ENCODE measurements at places on chromosomes 3 and 15. TPM values are rescaled to one million over a fixed set of nuclear protein-coding genes. Genes with fewer than 3 reads are reported as not detected.

DNA sequence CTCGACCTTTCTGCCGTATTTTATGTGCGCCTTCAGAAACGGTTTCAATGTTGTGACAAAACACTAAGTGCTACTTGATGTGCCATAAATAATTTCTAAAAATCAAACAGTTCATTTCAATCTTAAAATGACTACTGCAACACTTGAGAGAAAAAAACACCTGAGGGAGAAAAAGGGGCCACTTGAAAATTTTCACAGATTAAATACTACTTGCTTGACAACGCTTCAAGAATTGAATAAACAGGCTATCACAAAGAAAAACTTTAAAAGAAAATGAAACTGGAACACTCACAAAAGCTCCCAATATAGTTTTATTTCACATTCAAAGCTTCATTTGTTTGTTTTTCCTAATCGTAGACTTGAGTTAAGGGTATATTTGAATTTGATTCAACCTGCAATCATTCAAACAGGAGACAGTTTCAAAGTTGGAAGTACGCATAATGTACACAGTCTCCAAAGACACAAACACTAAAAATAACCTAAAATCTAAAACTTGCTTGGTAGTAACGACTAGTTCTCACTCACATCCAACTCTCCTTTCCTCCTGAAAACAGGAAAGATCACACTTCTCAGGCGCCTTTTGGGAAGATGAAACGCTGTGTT lies 380.7 kb downstream of the ERC2 start:
- DNase-seq: no peak

DNA sequence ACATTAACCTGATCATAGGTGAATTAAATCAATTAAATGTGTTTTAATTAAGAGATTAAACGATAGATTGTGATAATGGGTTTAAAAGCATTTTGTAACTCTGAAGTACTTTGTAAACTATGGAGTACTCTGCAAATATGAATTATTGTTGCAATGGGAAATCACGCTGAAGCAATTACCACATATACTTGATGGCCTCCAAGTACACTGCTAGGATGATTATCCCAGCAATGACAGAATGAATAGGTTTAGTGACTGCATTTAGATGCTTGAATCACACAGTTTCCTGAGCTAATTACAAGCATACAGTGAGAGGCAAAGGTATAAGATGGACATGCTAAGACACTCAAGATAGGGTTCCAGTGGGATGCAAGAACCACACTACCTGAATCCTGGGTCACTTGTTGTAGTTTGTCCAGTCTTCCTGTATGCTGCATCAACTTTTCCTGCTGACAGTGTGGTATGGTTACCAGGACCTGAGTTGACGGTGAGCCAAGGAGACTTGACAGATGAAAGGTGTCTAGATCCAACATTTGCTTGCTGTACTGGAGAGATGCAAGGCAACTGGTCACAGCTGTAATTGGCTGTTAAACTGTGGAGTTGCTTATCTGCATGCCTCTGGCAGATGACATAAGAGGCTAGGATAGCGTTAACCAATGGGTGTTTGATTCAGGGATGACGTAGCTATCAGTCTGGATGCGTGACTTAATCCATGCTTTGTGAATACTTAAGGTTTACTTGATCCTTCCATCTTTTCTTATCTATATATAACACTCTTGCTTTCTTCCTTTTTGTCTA lies 38.0 kb downstream of the RNF13 start:
- no peak for DNase-seq

GRCh38 chr3:27713078-27713423 lies 9.1 kb downstream of the EOMES start:
- DNase-seq: no peak

DNA sequence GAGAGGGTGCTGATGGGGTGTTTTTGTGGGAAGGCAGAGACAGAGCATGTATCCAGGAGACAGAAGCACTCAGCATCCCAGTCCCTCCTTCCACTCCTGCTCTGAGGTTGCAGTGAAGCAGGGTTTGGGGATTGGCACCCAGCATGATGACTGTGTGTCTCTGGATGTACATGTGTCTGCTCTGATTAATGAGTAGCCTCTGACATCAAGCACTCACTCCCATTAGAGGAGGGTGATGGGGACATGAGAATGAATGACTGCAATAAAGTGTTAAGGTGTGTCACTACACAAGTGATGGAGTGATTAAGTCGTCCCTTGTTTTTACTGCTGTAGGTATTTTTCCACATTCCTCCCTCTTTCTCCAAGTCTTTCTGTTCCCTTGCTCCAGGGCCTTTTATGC lies 9.6 kb upstream of the MYZAP start:
- no peak for DNase-seq

GRCh38 chr15:42172475-42172874 lies 16.0 kb upstream of the PLA2G4F start:
- DNase-seq: no peak

- DNase-seq: no peak
Measured at GRCh38 chr3:119395923-119396358, 67.5 kb downstream of the TMEM39A start.

DNA sequence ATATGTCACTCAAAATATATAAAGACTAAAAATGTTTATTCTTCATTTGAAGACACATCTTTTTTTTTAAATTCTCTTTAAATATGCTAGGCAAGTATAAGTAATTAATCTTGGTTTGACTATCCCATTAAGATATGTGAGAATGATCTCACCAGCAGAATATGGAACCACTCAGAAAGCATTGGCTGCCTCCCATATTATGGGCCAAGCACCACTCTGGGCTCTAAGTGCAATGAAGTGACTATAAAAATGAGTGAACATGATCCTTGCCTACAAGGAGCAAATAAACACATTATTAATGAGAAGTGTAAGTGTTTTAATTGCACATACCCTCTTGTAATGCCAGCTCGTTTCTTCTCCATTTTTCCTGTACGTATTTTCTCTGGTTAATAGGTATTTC lies 328.5 kb downstream of the NAALADL2 start:
- DNase-seq: no peak

GRCh38 chr15:58724466-58724865 lies 25.0 kb downstream of the ADAM10 start:
- no peak for DNase-seq

DNA sequence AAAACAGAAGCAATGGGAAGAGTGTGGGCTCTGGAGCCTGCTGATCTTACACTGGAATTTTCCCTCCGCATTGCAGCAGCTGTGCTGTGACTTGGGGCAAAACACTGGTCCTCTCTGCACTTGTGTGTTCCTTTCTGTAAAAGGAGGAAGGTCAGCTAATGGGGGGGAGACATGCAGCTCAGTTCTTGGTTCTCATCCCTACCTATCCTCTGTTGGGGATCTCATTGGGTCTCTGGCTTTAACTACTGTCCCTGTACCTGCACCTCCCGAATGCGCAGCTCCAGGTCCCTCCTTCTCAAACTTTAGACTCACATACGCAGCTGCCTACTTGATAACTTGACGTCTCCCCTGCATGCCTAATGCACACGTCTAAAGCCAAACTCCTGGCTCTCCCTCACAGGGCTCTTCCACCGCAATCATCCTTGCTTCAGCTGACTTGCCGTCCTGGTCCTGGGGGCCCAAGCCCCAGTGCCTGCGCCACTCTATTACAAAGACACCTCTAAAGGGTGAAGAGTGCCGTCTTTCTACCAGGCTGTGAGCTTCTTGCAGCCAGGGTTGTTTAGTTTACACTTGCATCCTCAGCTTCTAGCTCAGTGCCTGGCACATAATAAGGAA lies 5.9 kb upstream of the TMEM44 start:
- no peak for DNase-seq

GRCh38 chr3:16831846-16832245 lies 52.9 kb upstream of the PLCL2 start:
- no peak for DNase-seq

- DNase-seq: no peak
Measured at GRCh38 chr3:95629802-95630201, 1184.6 kb upstream of the EPHA6 start.

DNA sequence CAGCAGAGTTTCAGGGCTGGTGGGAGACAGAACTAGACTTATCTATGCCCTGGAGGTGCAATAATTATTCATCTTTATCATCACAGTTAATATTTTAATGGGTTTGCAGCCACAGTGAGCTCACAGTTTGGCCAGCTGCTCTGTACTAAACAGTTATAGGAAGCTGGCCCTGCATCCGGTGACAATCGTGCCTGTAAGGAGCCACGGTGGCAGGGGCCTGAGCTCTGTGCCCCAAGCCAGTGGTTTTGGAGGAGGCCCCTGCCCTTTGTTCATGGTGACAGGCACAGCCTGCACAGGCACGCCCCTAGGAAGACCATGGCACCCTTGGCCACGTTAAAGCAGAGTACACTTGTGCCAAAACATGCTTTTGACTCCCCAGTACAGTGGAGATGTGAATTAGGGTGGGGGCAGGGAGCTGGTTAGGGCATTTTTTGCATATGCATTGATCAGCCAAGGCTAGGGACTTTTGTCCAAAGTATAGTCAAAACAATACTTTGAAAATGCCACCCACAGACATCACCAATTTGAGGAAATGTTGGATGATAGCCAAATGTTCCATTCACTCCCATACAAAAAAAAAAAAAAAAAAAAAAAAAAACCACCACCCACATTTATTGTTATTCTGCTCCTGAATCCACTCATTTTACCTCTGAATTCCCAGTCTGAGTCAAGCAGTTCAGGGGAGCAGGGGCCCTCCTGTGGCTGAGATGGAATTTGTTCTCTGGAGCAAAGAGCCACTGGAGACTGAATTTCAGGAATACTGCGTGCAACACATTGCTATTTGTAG lies 3.4 kb upstream of the RFTN1 start:
- DNase-seq: peak; percentile 41

DNA sequence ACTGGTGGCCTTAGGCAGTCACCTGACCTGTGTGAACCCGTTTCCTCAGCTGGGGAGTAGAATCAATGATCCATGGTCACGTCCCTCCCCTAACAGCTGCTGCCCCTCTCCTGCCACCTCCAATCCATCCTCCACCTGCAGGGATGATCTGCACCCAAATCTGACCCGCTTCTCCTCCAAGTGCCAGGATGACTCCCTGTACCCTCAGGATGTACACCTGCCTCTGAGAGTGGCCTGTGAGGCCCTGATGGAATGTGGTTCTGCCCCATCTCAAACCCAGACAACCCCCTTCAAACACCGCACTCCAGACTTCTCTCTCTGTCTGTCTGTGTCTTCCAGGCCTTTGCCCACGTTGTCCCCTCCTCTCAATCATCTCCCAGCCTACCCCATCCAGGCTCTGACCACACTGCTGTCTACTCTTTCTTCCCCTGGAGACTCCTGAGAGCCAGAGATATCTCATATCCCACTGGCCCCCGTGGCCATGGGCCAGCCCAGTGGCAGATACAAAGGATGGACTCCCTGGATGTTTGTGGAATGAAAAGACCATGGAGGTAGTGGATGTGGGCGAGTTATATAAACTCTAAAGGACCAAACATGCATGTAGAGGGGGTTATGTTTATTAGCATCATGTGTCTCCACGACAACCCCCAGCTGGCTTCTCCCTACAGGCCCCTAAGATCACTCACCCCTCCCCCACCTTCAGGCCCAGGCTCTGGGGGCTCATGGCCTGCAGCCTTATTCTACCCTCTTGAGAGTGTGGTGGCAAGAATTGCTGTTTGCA lies 84.9 kb downstream of the SMAD6 start:
- DNase-seq: no peak

DNA sequence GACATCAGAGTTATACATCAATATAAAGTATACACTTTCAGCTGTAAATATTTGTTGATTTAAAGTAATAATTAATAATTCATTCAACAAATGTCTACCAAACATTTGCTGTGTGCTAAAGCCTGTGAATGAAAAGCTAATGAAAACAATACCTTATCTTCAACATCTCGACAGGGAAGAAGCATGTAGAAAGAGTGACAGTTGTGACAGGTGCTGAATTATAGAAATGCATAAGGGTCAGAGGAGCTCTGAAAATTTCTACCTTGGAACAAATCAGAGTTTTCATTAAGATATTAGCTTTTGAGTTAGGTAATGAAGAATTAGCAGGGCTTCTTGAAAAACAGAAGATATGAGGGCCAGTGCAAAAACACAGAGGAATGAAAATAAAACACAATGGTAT lies 739.2 kb downstream of the VGLL3 start:
- DNase-seq: no peak

The C3orf22 gene
- not detected for total RNA-seq

The REC114 gene
- 1.4 TPM for total RNA-seq

The KBTBD8 gene
- total RNA-seq: 3.6 TPM

The BCL2A1 gene
- 0.30 TPM for total RNA-seq

The LMAN1L gene
- 8.1 TPM for total RNA-seq

The GTPBP8 gene
- total RNA-seq: 28.5 TPM

The TAGLN3 gene
- 0.74 TPM for total RNA-seq

The PCSK6 gene
- total RNA-seq: 28.6 TPM
